Ascending aorta (tissue), 2 donors: ENCODE measurements at places on chromosomes 4 and X.
A peak's percentile ranks its signal among the peaks of the same experiment; 100 is the strongest.

GRCh38 chrX:153379971-153380581 lies 21.1 kb downstream of the PNMA6E start:
- DNase-seq, result no peak

GRCh38 chr4:186807808-186808629 lies 84.4 kb upstream of the FAT1 start:
- no peak for DNase-seq

DNA sequence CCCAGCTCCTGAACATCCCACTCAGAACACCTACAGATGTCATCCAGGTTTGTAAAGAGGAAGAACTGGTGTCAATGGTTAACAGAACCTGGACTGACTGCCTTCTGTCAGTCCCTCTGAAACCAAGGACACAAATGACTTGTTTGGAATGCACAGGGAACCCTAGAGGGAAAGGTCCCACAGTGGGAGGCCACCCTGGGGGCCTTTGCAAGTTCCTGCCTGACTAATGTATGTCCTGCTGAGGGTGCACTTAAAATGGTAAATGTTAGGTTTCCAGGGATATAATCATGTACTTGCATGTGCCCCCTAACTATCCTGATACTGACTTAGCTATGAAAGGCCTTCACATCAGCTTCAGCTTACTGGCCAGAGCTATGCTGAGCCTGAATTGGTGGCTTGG lies 15.0 kb upstream of the XAGE2 start:
- DNase-seq, result no peak

GRCh38 chr4:38523524-38524448 lies 140.2 kb upstream of the KLF3 start:
- no peak for DNase-seq

DNA sequence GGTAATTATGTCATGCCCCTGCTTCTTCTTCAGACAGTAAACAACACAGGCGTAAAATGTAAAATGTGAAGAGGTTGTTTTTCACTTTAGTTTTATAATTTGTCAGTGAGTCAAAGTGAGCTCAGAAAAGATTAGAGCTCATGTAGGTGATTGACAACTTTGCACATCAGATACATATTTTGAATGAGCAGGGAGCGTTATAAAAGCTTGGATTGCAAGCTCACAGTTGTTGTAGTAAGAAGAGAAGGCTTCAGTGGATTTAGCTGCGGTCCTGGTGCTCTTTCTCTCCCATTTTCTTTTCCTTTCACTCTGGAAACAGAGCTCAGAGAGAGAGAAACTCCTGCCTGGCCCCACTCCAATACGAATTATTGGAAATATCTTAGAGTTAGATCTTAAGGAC lies 26.4 kb downstream of the MTMR1 start:
- no peak for DNase-seq

GRCh38 chr4:93870876-93871458 lies 42.4 kb downstream of the ATOH1 start:
- no peak for DNase-seq

DNA sequence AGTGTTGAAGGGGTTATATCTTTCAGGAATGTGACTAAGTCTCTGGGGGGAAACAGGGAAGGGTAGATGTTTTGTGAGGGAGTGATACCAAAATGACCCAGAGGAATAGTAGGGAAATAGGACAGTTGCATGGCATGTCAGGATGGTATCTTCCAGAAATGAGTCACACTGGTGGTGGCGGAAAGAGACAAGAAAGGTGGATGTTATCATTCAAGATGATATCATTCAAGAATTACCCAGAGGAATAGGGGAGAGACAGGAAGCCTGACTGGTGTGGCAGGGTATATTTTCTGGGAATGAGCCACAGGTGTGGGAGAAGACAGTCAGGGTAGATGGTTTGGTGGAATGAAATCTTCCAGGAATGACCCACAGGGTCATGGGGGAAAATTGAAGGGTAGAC lies 61.1 kb downstream of the MAOA start:
- DNase-seq, result no peak

GRCh38 chrX:74550295-74550802 lies 64.1 kb downstream of the RLIM start:
- peak; percentile 25 for DNase-seq

DNA sequence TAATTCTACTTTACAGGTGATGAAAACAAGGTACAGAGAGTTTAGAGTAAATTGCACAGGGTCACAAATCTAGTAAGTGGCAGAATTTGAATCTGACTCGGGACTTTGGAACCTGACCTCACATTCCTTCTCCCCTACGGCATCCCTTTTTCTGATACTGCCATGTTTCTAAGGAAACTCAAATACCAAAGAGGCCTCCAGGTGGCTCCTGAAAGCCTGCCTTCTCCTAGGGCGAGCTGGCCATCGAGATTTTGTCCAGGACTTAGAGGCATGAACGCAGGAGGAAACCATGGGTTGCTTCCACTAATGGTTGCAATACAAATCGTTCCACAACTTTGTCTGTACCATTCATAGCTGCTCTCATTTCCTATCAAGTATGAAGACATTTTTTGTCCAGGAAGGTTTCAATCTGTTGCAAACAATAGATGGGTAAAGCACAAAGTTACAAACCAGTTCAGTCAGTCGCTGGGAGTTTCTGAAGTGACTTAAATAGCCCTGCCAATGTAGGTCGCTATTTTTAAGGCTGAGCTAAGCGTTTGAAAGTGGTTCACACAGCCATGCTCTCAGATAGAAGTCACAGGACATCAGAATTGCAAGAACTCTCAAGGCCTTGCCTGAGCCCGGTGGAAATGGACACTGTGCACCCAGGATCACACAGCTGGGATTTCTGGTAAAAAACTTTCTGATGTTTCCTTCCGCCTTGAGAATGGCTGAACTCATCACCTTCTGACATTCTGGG lies 296.6 kb upstream of the PRPS2 start:
- DNase-seq, result no peak

- DNase-seq, result no peak
These were observed 1.4 kb downstream of the C4orf36 start for GRCh38 chr4:86890790-86891189.

- DNase-seq, result peak; percentile 53
These were observed 213.1 kb upstream of the PSAPL1 start for GRCh38 chr4:7647600-7648543.

DNA sequence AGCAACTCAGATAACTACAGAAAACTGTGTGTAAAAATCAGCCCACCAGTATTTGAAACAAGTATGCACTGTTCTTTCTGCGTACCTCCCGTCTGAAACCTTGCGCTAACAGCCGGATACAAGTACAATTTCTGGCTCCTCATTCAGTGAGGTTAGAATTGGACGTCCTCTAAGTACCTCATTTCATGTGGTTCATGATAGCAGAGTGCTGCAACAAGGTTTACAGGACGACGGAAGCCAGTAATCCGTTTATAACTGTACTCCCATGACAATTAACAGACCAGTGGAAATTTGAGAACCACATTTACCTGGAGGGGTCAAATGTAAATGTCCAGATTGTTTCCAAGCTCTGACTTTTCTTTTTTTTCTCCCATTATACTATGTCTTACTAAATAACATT lies 52.9 kb upstream of the TENM3 start:
- DNase-seq, result no peak

DNA sequence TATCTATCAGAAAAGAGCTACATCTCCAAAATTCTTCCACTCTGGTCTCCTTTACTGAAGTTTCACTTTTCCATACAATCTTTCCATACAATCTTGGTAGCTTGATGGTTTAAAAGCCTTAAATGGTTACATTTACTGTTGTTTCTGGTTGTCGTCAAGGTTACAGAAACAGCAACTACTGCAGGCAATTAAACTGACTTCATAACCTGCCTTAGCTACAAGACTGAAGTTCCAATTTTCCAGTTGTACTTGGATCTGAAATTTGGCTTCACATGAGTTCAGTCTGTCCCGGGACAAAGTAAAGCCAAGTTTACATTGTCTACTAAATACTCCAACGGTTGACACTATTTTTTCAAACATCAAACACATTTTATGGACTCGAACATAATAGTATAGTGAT lies 326.4 kb downstream of the ANKRD50 start:
- no peak for DNase-seq

GRCh38 chr4:73859614-73860088 lies 6.6 kb downstream of the PF4V1 start:
- DNase-seq, result no peak

GRCh38 chr4:101035487-101035886 lies 311.8 kb downstream of the PPP3CA start:
- DNase-seq, result no peak

DNA sequence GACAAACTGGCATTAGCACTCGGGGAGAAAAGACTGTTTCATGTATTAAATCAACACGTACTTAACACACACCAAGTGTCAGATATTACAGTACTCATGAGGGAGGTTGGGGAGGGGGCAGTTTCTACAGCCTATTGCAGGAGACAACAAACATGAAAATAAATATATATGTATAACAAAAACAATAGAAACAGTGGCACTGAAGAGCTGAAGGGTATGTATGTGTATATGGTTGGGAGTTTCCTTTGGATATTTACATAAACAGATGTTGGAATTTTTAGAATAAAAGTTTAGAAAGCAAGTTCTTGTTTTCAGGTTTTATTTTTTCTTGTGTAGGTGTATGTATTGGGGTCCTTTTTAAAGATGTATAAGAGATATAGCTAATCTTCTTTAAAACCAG lies 133.5 kb downstream of the ELOVL6 start:
- no peak for DNase-seq

DNA sequence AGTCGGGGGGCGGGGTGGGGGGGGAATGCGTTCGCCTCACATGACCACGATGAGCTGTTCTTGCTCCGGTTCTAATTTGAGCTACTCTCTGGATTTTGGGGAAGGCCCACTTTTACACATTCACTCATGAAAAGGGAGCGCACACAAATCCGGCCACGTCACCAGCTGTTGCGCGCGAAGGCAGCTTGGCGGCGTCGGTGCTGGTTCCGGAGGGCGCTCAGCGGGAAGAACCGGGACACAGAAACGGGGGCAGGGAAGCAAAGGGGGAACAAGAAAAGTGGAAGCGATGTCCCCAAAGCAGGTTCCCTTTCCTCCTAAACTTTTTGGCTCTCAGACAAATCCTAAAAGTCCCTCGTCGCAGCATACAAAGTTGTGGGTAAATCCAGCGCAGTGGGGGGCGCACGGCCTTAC lies 605 bp downstream of the ANXA5 start:
- peak; percentile 96 for DNase-seq

DNA sequence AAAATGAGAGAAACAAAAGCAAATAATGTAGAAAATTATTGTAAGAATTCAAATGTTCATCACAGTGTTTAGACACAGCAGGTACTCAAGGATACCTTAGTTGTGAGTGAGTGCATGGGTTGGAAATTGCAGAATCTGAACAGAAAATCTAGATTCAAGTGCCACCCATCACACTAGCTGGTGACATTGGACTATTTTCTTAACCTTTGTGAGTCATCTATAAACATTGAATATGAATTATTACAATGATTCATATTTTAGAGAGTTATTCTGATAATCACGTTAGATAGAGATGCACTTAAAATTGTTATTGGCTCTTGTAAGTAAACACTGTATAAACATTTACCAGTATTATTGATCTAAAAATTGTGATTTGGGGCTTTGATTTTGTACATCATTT lies 1113.1 kb downstream of the STIM2 start:
- DNase-seq, result no peak

DNA sequence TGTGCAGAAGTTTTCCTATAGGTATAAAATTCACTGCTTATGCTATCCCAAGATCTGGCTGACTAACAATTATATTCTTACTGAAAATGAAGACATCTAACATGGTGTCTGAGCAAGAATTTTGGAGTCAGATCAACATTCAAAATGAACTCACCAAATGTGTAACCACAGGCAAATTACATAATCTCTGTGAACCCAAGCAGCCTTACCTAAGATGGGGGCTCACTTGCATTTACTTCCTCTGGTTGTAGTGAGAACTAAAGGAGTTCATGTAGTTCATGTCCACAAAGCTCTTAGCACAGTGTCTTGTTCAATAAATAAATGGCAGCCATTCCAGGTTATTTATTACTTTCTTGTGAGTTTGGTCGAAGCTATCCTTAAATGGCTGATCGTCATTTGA lies 163.9 kb upstream of the LCORL start:
- no peak for DNase-seq

DNA sequence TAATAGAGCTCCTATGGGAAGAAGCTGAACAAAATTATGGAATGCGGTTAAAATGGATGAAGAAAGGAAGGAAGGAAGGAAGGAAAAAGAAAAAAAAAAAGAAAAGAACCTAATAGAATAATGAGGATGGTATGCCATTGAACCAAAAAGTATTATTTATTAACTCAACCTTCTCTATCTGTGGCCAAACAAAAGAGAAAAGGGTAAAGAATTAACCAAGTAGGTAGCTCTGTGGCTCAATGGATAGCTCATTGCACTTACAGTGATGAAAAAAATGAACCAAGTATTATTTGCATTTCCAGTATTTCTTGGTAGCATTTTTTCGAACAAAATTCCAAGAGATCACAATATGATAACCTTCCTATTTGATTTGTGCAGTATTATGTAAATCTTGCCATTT lies 56.9 kb upstream of the SLC39A8 start:
- no peak for DNase-seq
